ENCODE measurements at places on chromosomes 3 and 15. TPM values are rescaled to one million over a fixed set of nuclear protein-coding genes. Genes with fewer than 3 reads are reported as not detected.
A peak's percentile ranks its signal among the peaks of the same experiment; 100 is the strongest.

- peak; percentile 87 for DNase-seq
- no peaks in the 10 kb centered on the region for H3K27me3 ChIP-seq
- peaks cover 20% of the 10 kb centered on the region for H3K4me1 ChIP-seq
These were observed 2.9 kb downstream of the TIMP4 start for GRCh38 chr3:12155828-12156227.

DNA sequence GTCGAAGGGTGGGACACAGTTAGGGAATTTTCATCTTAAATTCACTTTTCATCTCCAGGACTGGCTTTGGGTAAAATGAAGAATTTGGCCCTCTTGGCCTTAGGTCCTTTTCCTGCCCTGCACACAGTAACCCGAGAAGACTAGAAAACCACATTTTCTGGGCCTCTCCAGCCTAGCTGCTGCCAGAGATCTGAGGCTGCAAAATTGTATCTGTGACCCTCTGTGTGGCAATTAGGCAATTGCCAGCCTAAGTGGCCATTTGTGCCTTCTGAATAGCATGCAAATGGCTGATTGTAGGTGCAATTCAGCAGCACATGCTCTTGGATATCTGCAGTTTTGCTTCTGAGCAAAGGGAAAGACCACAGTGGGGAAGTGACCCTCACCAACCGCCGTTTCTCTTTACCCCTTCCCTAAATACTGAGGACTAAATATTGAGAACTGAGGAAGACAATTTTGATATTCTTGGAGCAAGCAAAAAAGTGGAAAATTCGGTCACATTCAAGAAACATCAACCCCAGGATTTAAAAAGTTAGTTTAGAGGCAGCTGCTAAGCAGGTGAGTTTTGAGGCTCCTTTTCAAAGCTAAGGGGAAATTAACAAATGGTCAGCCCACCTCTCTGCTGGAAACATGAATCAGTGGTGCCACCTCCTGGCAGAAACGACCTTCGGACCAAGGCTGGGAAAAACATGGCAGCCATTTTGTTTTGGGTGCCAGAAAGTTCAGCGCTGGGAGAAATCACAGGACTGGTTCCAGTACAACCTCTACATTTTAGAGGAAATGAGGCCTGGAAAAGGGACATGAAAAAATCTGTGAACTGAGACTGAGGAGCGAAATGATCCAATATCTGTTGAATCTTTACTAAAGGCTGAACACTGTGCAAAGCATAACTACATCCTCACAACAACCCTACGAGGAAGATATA is 56.6 kb upstream of the PRTG start:
- no peaks in the 10 kb centered on the region for H3K36me3 ChIP-seq
- peak; percentile 25 for DNase-seq
- H3K4me3 ChIP-seq: no peak overlapping the region
- no peak overlapping the region for H3K27ac ChIP-seq

FAM81A gene
- total RNA-seq: 0.94 TPM

- H3K27me3 ChIP-seq: peaks cover 40% of the 10 kb centered on the region
- H3K36me3 ChIP-seq: no peaks in the 10 kb centered on the region
- DNase-seq: no peak
- no peaks in the 10 kb centered on the region for H3K4me1 ChIP-seq
- no peak overlapping the region for H3K4me3 ChIP-seq
These were observed 16.8 kb upstream of the MCCC1 start for GRCh38 chr3:183116025-183116614.

CPLX3 gene
- total RNA-seq: not detected

DNA sequence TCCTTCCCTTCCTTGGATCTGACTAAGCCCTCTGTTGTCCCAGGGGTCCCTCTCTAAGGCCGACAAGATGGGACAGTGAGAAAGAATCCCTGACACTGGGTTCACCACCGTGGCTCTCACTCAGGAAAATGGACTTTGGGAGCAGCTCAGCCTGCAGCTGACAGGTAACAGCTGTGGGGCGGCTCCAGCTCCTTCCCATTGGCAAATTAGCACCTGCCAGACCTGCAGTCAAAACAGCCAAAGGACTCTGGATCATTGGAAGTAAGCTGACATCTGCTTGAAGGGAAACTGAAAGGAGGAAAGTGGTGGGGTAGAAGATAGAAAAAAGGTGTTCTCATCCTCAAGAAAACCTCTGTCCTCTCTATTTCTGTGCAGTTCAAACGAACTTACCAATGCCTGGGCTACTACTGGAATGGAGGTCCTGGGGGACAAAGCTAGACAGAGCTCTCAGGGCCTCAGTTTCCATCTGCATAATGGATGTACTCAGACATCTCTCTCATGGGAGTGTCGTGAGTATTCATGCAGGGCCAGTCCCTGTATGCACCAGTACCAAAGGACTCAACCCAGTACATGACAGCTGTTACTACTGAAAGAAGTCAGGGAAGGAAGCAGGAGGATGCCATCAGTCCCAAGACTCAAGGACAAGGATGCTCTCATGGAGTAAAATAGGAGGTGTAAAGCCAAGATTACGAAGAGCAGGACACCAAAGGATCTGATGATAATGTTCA is 53.6 kb upstream of the DCLK3 start:
- no peak overlapping the region for H3K27ac ChIP-seq
- no peaks in the 10 kb centered on the region for H3K27me3 ChIP-seq
- no peaks in the 10 kb centered on the region for H3K4me1 ChIP-seq
- H3K4me3 ChIP-seq: no peak overlapping the region

CLDN18 gene
- total RNA-seq: not detected

DNA sequence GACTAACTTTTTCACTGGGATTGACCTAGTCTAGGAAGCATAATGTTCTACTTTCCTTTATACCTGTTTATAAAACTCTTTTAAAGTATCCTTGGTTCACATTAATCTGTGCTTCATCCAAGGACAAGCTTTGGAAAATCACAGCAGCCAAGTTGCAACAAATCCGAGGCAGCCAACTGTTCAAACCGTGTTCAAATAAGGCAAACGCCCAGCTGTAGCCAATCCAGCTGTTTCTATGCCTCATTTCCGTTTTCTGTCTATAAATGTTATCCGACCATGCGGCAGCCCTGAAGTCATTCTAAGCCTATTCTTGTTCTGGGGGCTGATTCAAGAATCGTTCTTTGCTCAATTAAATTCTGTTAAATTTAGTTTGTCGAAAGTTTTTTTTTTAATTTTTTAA is 78.3 kb downstream of the FMN1 start:
- H3K4me3 ChIP-seq: no peak overlapping the region
- no peaks in the 10 kb centered on the region for H3K27me3 ChIP-seq
- no peaks in the 10 kb centered on the region for H3K36me3 ChIP-seq
- H3K27ac ChIP-seq: no peak overlapping the region

DOCK3 gene
- total RNA-seq: 3.1 TPM

- no peaks in the 10 kb centered on the region for H3K36me3 ChIP-seq
- H3K4me3 ChIP-seq: no peak overlapping the region
- peak; percentile 3 for DNase-seq
- no peaks in the 10 kb centered on the region for H3K27me3 ChIP-seq
- no peaks in the 10 kb centered on the region for H3K4me1 ChIP-seq
These were observed 113.3 kb upstream of the GBE1 start for GRCh38 chr3:81874738-81875137.

SLC15A2 gene
- 0.19 TPM for total RNA-seq

- no peak overlapping the region for H3K4me3 ChIP-seq
- H3K36me3 ChIP-seq: no peaks in the 10 kb centered on the region
- no peaks in the 10 kb centered on the region for H3K4me1 ChIP-seq
These were observed 48.7 kb downstream of the PPM1L start for GRCh38 chr3:160804762-160805161.

All from astrocyte (in vitro differentiated cells and primary cell).